ENCODE measurements at places on chromosomes 5 and 9.

DNA sequence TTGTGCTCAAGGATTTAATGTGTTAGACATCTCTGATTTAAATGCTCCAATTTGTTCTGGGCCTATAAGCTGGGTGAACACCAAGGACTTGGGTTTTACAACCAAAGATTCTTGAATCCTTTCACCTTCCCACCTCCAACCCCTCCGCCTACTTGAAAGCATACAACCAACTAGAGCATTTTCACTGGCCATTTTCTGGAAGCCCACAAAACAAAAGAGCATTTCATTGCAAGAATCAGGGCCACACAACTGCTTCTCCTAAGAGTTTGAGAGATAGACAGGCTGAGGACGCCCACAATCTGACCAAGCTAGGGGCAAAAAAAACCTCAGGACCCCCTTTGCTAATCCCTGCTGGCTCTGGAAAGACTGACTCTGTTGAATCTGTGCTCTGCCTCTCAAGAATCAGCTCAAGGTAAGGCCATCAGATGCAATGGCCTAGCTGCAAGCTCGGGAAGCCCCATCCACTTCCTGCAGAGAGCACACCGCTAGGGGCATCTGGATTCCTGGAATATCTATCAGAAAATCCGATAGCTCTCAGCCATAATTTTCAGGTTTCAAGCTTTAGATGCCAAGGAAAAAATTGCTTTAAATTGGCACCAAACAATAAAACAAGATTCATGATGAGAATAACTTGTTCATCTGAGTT lies 57.7 kb downstream of the RETREG1 start:
- DNase-seq: peak; percentile 65

GRCh38 chr9:88590558-88591146 lies 55.7 kb downstream of the NXNL2 start:
- DNase-seq: peak; percentile 85

DNA sequence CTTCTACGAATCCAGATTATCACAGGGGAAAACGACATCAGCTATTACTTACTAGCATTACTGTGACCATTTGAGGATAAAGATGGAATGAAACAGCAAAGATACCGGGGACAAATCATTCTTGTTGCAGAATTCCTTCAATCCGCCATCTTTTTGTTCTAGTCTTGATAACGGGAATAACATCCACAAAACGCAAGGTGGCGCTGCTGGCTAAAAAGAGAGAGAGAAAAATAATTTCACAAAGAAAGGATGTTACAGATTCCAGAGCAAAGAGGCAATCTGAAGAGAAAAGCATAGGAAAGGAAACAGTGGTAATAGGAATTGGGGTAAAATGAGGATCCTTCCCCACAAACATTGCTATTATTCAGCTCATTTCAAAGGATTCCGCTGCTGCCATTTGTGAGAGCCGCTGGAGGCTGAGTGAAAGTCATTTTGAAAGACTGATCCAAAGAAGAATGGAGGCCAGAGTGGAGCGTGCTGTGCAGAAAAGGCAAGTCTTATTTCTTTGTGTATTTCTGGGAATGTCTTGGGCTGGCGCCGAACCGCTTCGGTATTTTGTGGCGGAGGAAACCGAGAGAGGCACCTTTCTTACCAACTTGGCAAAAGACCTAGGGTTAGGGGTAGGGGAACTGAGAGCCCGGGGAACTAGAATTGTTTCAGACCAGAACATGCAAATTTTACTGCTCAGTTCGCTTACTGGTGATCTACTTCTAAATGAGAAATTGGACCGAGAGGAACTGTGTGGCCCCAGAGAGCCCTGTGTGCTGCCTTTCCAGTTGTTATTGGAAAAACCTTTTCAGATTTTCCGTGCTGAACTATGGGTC lies at the start of gene PCDHB7:
Gene PCDHB7 (plus strand): TSS at position 264 of the 824 bp plus-strand sequence. CDS start 192 bp downstream, at position 456.
- peak; percentile 82 for DNase-seq

DNA sequence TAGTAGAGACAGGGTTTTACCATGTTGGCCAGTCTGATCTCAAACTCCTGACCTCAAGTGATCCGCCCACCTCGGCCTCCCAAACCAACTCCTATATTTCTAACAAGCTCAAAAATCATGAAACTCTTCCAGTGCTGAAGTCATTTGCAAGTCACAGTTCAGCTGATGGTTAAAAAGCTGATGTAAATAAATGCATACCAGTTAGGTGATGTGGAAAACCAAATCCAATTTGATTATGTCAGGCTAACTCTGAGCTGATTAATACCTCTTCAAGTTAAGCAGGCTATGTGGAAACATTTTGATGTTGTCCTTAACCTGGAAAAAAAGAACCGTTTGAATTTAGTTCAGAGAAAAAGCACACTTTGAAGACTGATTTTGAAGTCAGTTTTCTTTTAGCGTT lies 51.0 kb downstream of the TMEM252 start:
- no peak for DNase-seq

DNA sequence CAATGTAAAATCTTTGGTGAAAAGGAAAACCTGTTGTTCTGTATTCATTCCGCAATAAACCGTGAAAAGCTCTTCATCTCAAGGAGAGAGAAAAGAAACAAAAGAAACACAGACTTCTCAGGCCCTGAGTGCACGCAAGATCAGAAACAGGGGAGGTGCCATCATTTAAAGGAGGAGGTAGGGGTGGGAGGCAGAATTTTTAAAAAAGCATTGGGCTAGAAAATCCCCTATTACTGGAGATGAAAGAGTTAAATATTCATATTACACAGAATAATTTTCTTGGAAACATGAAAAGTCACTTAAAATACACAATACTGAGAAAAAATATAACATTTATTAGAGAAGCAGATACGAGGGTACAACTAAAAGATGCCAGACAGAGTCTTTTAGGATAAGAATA lies 56.3 kb downstream of the USP20 start:
- no peak for DNase-seq
